ENCODE measurements at places on chromosomes 2 and 18.

GRCh38 chr2:241490825-241491506, 17.4 kb downstream of the STK25 start:
- no peak for DNase-seq

DNA sequence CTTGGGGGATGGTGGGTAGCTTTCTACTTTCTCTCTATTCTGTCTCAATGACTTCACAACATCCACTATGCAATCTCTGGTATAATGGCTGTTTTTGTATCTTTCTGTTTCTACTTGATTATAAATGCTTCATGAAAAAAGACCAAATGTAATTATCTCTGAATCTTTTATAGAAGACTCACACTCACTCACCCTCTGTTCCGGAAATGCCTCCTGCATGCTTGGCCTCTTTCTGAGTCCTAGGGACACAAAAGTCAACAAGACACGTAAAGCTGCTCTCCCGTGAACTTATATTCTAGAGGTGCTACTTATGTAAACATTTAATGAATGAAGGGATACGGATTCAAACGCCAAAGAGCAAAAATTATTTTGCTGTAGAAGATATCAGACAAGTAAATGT, 502.2 kb upstream of the SOX11 start:
- DNase-seq: no peak

DNA sequence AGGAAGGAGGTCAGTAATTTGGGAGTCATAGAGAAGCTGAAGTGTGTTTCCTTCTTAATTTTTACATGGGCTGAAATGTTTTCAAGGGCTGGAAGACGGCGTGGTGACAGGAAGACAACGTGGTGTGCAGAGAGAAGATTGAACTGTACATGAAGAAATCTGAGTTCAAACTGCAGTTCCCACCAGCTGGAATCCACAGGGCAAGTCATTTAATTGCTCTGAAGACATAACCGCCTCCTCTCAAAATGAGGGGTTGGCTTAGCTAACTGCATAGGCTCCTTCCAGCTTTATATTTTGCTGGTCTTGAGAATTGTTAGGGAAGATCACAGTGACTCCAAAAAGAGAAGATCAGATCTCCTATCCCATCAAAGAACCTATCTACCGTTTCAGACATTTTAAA, 103.9 kb downstream of the SLC8A1 start:
- DNase-seq: no peak

GRCh38 chr18:79912409-79912991, 39.0 kb downstream of the SLC66A2 start:
- no peak for DNase-seq

GRCh38 chr2:67581751-67582150, 184.6 kb downstream of the ETAA1 start:
- no peak for DNase-seq

DNA sequence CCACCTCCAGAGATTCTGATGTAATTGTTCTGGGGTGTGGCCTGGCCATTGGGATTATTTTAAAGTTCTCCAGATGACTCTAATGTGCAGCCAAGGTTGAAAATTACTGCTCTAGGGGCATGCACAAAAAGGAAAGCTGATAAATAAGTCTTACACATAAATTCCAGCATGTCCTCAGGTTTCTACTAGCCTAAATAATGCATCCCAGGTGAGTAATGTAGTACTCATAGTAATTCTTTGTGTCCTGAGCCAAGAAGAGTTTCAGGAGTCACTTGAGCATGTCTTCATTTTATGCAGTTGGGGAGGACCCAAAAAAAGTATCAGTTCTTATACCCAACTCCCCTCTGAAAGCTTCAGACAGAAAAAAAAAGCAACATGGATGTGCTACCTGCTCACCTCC, 130.1 kb upstream of the SP5 start:
- DNase-seq: no peak

GRCh38 chr2:147485210-147485851, 359.5 kb upstream of the ACVR2A start:
- no peak for DNase-seq

- DNase-seq: peak; percentile 21
These were observed 26.7 kb downstream of the GPC1 start for GRCh38 chr2:240462073-240462706.

DNA sequence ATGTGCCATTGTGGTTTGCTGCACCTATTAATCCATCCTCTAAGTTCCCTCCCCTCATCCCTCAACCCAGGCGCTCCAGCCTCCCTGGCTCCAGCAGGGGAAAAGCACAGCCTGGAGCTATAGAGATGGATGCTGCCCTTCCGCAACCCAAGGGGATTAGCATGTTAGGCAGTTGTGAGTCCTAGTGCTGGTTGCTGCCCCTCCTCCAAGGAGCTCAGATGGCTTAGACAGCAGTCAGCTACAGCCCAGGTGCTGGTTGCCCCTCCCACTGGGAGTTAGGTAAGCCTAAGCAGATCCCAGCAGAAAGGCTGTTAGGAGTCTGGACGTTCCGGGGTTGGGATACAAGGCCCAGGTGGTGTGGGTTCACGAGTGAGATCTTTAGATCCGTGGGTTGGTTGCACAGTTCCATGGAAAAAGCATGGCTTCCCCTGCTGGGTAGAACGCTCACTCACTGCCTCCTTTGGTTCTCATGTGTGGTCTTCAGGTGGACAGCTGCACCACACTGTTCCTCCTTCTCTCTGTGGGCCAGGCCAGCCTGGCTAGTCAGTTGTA, 446.1 kb downstream of the ZNF804A start:
- no peak for DNase-seq

- DNase-seq: no peak
These were observed 121.2 kb upstream of the LINC00305 start for GRCh38 chr18:64270121-64270520.

- DNase-seq: no peak
These were observed 13.3 kb downstream of the CTDP1 start for GRCh38 chr18:79692886-79693285.

- no peak for DNase-seq
These were observed 33.2 kb downstream of the GPATCH11 start for GRCh38 chr2:37117566-37117965.

GRCh38 chr2:30232801-30233130, 1.4 kb downstream of the LBH start:
- no peak for DNase-seq

DNA sequence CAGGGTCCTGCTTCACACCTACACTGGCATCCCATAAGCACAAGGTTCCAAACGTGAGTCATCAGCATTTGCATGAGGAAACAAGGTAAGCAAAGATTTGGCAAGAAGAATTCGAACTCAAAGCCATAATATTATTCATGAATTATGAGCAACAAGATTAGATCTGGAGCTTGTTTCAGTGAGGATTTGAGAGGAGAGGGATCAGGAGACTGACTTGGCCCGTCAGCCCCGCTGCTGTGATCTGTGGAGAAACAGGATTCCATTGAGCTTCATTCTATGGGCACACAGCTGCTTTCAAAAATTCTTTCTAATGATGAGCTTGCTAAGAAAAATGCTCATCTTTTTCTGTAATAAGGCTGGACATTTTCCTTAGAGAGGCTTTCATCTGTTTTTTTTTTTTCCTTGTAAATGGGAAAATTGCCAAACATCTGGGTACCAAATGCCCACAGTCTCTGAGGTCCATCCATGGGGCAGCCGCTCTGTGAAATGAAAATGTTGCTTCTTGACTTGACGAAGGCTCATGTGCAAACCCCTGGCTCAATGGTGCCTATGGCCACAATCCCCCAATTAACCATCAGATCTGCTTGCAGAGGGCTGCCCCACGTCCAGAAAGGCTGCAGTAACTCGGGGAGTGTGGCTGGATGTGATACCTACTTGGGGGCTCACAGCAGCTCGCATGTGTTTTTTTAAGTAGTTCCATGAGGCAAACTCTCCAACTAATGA, 179.3 kb downstream of the TMEM18 start:
- DNase-seq: no peak

DNA sequence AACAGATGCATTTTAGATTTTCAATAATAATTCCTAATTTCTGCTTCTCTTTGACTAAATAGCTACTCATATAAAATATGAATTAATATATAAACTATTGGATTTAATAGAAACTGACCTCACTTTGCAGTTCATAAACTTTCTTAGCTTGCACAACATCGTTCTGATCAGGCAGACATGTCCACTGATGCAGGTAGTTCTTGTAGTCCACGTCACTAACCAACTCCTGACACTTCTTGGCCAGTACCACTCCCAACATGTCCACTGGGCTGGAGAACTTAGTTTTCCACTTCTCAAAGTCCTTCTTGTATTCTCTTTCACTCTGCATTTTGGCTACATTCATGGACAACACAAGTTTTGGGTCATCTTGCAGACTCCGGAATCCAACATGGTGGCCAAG, 83.8 kb downstream of the NEB start:
- DNase-seq: no peak

DNA sequence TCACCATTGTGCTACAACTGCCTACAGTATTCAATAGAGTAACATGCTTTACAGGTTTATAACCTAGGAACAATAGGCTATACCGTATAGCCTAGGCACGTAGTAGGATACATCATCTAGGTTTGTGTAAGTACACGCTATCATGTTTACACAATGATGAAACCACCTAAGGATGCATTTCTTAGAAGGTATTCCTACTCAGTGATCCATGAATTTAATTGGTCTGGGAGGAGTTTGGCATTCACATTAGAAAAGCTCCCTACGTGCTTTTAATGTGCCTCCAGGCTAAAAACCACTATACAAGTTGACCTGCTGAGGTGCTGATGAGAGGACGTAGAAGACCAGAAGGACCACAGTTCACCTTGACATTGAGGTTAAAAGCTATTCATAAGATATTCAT, 154.5 kb upstream of the LRRTM1 start:
- no peak for DNase-seq

DNA sequence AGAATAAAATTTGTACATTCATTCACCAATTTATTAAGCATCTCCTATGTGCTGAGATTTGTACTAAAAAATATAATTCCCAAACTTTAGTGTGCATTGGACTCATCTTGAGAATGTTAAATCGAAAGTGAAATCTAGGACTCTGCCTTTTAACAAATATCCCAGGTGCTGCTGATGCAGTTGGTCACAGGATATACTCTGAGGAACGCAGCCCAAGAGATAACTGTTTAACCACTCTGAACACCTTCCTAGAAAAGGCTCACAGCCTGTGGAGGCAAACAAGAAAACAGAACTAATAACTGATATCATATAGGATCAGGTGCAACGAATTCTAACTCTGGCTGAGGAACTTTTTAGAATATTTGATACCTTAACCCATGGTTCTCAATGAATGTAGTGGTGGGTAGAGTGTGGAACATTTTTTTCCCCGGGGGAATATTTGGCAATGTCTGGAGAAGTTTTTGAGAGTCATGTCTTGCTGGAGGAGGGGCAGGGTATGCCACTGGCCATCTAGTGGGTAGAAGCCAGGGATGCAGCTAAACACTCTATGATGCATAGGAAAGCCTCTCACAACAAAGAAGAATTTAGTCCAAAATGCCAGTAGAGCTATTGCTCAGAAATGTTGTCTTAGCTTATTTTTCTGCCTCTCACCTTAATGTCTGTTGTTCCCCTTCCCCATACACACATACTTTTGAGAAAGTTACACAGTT, 96.5 kb downstream of the EHBP1 start:
- DNase-seq: no peak

- DNase-seq: no peak
These were observed 174.2 kb downstream of the WDR7 start for GRCh38 chr18:56825321-56825720.

GRCh38 chr2:119117408-119117807, 41.1 kb downstream of the C1QL2 start:
- DNase-seq: no peak

- no peak for DNase-seq
These were observed 181.8 kb downstream of the SNTG2 start for GRCh38 chr2:1132328-1132969.

DNA sequence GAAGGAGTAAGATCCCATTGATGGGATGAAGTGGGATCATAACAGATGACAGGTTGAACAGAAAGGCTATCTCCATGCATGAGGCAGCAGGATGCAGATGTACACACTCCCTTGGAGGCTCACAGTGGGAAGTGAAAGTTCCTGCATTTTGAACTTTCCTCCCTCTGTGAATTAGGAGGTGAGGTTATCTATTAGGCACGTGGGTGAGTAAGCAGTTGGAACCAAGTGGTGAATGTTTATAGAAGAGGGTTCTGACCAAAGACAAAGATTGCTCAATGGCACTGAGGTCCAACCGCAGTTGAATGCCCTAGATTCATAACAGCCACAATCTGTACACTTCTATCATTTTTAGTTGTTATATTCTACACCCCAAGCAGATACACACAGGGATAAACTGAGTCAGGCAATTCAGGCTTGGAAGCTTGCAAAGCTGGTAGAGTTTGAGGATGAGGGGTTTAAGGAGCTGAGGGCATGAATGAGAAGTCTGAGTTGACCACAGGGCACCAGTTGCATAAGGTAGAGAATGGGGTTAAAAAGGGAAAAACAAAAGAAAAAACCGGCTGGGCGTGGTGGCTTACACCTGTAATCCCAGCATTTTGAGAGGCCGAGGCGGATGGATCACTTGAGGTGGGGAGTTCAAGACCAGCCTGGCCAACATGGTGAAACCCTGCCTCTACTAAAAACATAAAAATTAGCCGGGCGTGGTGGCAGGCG, 7.1 kb upstream of the KCMF1 start:
- no peak for DNase-seq

GRCh38 chr2:10057231-10058107, 14.1 kb downstream of the KLF11 start:
- DNase-seq: peak; percentile 77

- no peak for DNase-seq
These were observed 124.6 kb downstream of the TMEFF2 start for GRCh38 chr2:192070099-192070498.

- no peak for DNase-seq
These were observed 294.6 kb downstream of the RDH14 start for GRCh38 chr2:18265614-18266586.

DNA sequence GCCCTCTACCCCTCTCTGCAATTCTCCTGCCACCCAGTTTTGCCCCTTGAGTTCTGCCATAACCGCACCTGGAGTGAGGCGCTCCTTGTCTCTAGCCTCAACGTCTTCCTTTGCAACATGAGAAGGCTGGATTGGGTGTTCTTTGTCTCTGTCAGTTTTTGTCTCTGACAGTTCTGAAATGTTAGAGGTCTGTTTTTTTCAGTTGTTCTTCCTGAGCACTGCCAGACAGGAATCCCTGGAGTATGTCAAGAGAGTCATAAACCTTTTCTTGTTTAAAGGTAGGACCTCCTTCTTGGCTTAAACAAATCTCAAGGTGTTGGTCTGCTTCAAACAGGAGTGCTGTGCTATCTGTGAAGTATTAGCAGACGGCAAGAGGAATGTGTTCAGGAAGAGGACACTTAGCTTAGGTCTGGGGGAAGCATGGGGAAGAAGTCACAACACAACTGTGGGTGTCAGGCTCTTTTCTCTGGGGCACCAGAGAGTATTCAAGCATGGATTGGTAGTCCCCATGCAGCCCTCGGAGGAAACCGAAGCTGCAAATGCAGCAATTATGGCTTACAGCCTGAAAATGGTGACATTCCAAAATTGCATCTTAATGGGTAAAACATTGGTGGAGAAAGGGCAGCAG, 32.3 kb downstream of the AFF3 start:
- no peak for DNase-seq

GRCh38 chr2:160419776-160420505, 73.7 kb downstream of the RBMS1 start:
- DNase-seq: no peak

- DNase-seq: no peak
These were observed 14.4 kb upstream of the MYO3B start for GRCh38 chr2:170163411-170164065.
